ENCODE measurements at places on chromosomes 4 and X.

DNA sequence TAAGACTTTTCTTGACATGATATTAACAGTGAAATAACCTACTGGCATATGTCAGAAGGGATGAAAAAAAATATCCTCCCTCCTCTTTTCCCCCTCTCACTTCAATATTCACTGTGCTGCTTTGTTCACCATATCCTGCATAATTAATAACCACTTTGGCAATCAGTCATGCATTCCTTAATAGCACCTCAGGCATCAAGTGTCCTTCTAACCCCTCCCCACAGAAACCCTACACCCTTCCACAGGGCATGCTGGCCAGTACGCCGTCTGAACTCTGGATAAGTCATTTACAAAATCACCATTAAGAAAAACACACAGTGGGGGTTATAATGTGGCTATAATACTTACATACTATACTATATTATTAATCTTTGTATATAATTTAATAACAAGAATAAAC is 165.9 kb downstream of the PDGFC start:
- DNase-seq = peak; percentile 86

- DNase-seq = no peak
Measured at GRCh38 chrX:146456058-146456457, 353.5 kb upstream of the CXorf51B start.

DNA sequence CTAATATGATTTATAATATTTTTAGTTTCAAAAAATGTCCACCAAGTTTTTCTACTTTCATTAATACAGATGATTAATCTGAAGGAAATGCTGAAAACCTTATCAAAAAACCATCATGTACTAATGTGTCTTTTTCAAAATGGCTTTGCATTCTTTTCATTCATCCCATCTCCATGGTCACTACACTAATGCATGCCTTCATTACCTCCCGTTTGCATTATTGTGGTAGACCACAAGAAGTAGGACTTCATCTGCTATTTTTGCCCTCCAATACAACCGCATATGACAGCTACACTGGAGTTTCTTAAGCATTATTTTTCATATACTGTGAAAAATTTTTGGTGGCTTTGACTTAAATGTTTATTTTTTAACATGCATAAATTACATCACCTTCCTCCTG is 37.9 kb upstream of the FSTL5 start:
- no peak for DNase-seq

DNA sequence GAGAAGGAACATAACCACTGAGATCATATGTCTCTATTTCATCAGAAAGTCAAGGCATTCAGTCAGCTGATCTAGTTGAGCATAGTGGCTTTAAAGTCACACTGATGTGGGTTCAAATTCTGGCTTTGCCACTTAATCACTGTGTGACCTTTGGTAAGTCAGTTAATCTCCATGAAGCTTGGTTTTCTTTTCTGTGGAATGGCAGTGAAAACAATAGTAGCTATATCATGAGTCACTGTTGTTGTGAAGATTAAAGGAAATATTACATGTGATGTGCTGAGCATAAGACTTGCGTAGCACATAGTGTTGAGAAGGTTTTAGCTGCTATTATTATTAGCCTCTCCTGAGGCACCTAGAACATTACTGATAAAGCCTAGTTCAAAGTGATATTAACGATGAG is 242.2 kb downstream of the FMR1NB start:
- no peak for DNase-seq

All from NCI-H2171 treated with DMSO at 0.1 percent for 48 hours (cell line).